ENCODE measurements at places on chromosomes 13 and 19. TPM values are rescaled to one million over a fixed set of nuclear protein-coding genes. Genes with fewer than 3 reads are reported as not detected.

GRCh38 chr13:23790577-23791170, 98.5 kb downstream of the MIPEP start:
- no peak for DNase-seq

DNA sequence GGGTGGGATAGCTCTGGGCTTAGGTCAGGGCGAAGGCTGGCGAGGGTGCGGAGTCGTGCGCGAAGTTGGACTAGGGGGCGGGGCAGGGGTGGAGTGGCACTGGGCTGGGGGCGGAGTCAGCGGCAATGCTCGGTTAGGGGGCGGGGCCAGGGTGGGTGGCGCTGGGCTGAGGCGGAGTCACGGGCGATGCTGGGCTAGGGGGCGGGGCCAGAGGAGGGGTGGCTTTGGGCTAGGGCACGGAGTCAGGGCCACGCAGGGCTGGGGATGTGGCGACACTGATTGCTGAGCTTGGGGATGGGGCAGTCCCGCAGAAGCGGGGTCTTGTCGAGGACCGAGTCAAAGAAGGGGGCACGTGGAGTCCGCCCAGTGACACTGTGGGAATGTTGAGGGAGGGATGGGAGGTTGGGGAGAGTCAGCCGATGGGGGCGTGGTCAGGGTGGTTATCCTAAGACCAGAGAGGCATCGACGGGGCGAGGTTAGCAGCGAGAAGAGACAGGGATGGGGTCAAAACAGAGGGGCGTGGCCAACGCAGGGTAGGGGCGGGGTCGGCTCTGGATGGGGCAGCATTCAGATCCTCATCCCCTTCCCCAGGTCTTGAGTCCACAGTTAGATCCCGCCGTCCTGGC, 8.7 kb downstream of the HOMER3 start:
- DNase-seq: peak; percentile 75

DNA sequence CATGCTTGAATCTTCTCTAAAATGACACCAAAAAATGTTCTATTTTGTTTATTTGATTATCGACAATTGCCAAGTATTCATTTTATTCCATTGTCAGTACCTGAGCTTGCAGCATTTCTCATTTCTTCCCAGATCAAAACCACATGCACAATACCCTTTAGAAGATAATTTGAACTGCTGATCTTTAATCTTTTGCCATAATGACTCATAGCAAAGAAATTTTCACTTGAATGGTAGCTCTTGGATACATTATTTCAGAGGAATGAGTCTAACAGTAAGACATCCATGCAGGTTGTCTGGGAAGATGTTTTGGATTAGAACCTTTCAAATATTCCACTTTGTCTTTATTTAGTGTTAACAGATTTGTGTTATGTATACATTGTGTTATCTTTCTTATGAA, 42.0 kb upstream of the RXFP2 start:
- no peak for DNase-seq

GRCh38 chr19:30774252-30774766, 402.1 kb downstream of the ZNF536 start:
- DNase-seq: no peak

The TGFB1 gene
- total RNA-seq: 61.7 TPM

Measured in uterus (tissue), 4 donors.